ENCODE measurements at places on chromosomes 16 and 17.

DNA sequence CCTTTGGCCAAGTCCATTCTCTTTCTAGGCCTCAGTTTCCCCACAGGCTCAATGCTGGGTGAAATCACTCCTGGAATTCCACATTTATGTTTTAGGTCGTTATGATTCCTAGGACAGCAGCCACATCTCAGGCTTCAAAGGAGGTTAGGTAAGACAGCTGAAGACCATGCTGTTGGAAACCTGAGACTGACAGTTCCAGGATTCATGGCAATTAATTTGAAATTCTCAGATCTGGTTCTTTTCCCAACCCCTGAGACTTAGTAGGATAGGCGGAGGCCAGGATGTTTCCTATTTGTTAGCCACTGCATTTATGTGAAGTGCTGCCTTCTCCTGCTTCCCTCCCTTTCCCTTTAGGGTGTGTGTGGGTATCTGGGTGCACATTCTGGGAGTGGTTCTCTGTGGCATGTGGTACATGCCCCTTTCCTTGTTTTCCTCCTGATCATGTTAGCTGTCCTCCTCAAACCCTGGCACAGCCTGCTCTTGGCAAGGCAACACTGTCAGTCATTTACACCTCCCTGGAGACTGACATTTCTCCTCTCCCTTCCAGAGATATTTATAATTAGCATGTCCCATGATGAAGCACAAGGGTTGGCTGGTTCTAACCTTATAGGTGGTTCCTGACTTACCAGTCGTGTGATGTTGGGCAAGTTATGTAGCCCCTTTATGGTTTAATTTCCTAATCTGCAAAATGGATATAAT lies 91.4 kb upstream of the SALL1 start:
- no peak for DNase-seq

DNA sequence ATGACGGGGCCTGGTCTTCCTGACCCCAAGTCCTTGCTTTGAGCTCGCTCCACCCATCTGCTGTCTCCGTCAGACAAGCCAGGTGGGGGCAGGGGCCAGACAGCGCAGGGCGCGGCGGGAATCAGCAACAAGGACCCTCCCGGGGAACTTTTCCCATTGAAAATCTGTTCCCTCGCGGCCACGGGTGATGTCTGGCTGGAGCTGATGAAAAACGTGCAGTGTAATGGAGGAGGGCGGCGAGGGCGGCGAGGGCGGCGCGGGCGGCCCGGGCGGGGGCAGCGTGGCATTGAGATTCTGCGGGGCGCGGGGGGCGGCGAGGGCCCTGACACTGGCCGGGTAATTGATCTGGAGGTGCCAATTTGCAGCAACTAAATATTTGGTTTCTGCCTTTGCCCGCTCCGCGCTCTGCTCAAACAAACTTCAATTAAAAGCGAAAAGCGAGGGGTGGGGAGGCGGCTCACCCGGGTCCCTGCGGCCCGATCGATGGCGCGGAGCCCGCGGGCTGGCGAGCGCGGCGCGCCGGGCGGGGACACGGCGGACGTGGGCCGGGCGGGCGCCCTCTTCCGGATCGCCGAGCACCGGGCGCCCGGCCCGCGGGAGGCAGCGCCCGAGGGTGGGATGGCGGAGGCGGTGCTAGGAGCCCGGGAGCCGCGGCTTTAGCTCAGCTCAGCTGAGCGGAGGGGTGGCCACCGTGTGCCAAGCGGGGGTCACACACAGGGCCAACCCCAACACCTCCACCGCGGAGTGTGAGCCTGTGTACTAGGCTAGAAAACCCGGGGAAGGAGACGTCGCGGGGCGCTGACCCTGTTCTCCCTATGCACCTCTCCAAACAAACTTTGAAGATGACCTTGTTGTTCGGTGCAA lies 32.4 kb downstream of the DCAKD start:
- DNase-seq = peak; percentile 36

- DNase-seq = no peak
Observed at GRCh38 chr16:23407436-23408127, 45.4 kb downstream of the COG7 start.

DNA sequence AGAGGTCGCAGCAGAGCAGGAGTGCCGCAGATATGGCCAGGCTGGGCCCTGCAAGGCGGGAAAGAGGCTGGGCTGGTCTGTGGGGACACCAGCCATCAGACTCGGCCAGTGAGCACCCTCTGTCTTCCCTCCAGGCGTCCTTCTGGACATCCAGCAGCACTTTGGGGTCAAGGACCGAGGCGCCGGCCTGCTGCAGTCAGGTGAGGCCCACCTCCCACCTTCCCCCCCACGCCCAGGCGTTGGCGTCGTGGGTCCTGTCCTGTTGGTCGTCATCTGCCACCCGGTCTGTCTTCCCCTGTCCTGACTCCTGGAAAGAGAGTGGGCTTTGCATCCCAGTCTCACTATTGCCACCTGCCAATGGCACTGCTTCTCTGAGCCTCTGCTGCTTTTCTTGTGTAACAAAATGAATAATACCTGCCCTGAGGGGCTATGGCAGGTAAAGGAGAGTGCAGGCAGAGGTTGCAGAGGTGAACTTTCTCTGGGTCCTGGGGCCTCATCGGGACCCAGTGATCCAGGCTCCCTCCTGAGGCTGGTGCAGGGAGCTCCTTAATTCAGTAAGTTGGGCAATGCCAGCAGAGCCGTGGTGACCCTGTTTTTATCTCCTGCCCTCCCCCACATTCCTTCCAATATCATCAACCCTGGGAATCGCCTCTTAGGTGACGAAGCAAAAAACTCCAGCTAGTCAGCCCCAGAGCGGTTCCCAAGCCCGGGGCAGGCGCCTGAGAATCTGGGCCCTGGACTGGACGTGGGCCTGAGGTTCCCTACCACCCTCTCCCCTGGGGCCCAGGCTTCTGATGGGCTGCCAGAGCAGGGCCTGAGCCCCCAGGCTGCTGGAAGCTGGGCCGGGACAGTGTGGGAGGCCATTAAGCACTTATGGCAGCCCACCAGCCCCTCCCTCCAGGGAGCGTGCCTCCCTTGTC lies 14.7 kb downstream of the SPNS2 start:
- DNase-seq = no peak

DNA sequence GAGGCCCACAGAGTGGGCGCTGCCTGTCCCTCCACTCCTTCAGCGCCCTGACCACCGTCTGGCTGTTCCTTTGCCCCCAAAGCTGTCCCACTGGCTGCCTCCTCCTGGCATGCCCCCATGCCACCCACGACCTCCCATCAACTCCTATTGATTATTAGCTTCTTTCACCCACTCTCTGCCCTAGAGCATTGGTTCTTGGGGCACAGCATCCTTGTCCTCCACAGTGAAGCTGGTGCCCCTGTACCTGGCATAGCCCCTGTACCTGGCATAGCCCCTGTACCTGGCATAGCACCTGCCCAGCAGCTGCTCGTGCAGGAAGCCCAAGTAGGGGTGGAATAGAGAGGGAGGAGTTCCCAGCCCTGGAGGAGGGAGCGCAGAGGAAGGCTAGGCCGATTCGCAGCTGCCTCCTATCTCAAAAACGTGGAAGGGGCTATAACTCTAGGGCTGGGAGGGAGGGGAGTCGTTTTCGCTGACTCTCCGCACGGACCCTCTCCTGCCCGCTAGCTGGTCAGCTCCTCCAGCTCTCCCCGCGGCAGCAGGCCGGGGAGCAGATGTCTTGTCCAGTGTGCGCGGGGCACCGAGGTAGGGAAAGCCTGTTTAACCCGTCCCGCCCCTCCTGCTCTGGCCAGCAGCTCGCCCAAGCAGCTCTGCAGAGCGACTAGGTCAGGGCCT lies 5.7 kb upstream of the ACTG1 start:
- DNase-seq = no peak

GRCh38 chr17:79971651-79972050 lies 64.0 kb downstream of the TBC1D16 start:
- no peak for DNase-seq

GRCh38 chr17:47704736-47705135 lies 10.8 kb downstream of the TBKBP1 start:
- no peak for DNase-seq

DNA sequence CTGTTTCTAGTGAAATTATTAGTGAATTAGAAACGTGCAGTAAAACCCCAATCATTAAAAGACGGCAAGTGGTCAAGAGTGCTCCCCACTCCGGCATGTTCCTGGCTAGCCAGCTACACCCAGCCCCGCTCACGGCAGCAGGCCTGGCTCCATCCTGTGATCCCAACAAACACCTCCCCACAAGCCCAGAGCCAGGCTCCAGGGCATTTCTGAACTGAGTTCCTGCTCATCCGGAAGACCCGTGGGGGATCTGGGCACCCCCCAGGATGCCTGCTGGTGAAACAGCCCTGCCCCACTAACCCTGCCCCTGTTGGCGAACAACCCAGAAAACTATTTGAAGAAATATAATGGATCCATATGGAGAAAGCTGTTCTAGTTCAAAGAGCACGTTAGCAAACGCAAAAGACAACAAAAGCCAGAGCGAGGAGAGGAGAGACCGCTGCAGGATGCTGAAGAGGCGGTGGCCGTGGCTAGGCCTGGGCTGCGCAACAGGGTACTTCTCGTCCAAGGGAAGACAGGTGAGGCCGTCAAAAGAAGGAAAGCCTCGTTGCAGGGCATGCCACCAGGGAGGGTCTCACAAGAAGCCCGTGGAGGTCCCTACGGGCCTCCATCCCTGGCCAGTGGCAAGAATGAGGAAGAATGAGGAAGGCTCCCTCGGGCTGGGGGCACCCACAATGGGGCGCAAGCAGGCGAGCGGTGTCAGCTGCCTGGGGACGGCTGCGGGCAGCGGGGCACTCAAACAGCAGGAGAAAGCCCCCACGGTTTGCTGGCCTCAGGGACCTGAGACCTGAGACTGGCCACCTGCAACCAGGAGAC lies 19.2 kb downstream of the SLC16A3 start:
- no peak for DNase-seq
